Caco-2 (cell line): ENCODE measurements at places on chromosomes 7 and 10. TPM values are rescaled to one million over a fixed set of nuclear protein-coding genes. Genes with fewer than 3 reads are reported as not detected.

HEPACAM2 gene
- total RNA-seq: 2.1 and 4.4 TPM in 2 replicates

PNLIP gene
- total RNA-seq: not detected in 2 replicates

C10orf67 gene
- not detected in 2 replicates for total RNA-seq

GRCh38 chr10:132066186-132066585 is 440 bp downstream of the JAKMIP3 start:
- peak overlapping the region; percentile 79 for H3K27ac ChIP-seq
- no peak for DNase-seq
- no peaks in the 10 kb centered on the region for H3K27me3 ChIP-seq
- H3K36me3 ChIP-seq: no peaks in the 10 kb centered on the region; the same call in 1 of the 2 replicates
- H3K4me1 ChIP-seq: no peaks in the 10 kb centered on the region; the same call in 1 of the 2 replicates
- peak overlapping the region; percentile 21 for H3K4me3 ChIP-seq
